ENCODE measurements at places on chromosomes 16 and 17.

DNA sequence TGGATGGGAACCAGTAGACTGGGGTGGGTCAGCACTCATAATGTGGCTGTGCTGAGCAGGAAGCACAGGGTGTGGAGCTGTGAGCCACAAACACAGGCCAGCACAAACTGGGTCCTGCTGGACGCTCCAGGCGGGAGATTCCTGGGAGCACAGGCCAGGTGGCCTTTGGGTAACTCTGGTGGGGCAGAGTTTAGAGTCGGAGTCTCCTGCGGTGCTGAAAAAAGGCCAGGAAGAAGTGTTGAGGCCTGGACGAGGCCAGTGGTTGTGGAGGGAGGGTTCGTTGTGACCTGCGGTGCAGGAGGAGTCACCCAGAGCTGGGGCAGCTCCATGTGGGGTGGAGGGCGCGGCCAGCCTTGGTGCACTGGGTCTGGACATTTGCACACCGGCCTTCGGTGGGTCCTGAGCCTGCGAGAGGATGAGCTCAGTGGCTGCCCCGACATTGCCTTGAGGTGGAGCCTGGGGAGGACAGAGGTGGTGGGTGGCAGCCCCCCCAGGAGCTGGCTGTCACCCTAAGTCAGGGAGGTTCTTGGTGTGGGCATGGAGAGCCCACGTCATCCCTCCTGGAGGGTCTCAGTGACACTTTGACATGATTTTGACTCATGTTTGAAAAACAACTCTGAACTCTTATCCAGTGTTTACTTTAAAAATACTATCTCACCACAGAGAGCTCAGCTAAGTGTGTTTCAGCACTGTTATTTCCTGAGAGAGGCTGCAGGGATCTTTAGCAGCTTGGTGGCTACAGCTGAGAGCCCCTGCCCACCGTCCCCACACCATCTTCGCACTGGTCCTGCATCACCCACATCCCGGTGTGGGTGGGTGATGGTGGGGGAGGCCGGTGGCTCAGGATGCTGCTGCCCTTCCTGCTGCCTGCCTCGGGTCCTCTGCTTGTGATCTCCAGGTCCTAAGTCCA is 98.7 kb downstream of the NPIPB11 start:
- DNase-seq = no peak

DNA sequence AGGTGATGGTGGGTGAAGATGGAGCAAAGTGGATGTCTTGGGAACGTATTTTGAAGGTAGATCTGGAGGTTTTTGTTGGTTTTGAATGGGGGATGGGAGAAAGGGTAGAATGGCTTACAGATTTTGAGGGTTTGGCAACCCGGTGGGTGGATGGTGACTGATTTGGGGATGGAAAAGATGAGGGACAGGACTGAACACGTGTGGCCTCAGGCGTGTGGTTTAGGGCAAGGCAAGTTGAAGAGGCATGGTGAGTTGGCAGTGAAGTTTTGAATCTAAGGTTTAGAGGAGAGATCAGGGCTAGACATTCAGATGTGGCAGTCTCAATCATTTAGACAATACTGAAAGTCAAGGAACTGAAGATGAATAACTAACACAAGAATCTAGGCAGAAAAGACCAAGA is 5.0 kb upstream of the DCTPP1 start:
- no peak for DNase-seq

- DNase-seq = no peak
Observed at GRCh38 chr17:5131146-5131715, 15.4 kb downstream of the USP6 start.

- no peak for DNase-seq
Observed at GRCh38 chr16:53884748-53885147, 180.8 kb downstream of the FTO start.

GRCh38 chr16:4537376-4538343 is 913 bp downstream of the CDIP1 start:
- peak; percentile 40 for DNase-seq

- peak; percentile 66 for DNase-seq
Observed at GRCh38 chr17:38871247-38872015, 1.6 kb downstream of the LASP1 start.

GRCh38 chr16:12773221-12773620 is 30.5 kb downstream of the CPPED1 start:
- DNase-seq = no peak

DNA sequence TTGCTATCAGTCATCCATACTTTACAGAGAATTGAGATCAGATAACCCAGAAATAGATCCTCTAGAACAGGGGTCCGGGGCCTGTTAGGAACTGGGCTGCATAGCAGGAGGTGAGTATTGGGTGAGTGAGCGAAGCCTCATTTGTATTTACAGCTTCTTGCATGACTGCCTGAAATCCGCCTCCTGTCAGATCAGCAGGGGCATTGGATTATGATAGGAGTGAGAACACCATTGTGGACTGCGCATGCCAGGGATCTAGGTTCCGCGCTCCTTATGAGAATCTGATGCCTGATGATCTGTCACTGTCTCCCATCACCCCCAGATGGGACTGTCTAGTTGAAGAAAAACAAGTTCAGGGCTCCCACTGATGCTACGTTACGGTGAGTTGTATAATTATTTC is 13.0 kb upstream of the SCIMP start:
- DNase-seq = no peak

DNA sequence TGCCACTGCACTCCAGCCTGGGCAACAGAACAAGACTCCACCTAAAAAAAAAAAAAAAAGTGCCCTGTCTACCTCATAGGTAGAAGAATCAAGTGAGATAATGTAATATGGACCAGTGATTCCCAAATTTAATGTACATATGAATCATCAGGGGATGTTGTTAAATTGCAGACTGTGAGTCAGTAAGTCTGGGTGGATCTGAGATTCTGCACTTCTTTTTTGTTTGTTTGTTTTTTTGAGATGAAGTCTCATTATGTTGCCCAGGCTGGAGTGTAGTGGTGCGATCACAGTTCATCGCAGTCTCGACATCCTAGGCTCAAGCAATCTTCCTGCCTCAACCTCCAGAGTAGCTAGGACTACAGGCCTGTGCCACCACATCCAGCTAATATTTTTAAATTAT is 31.6 kb downstream of the HOXB1 start:
- no peak for DNase-seq

- no peak for DNase-seq
Observed at GRCh38 chr16:12062343-12063003, 85.9 kb downstream of the SNX29 start.

DNA sequence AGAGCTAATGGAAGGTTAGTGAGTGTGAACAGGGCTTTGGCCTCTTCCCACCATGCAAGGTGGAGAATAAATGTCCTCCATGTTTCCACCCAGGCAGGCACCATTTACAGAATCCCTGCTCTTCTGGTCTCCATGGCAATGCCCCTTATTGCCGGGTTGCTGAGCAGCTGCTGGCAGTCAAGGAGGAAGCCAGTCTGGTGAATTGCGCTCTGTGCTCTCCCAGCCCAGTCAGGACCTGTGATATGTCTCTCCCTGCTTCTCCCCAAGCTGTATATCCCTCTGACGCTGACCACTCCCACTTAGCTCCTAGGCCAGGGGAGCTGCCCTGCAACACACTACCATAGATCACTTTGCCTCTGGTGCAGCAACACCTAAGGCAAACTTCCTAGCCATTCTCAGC is 402.1 kb upstream of the ERCC4 start:
- DNase-seq = peak; percentile 18

GRCh38 chr17:28563475-28563874 is 7.8 kb downstream of the PIGS start:
- DNase-seq = peak; percentile 32

GRCh38 chr16:20939611-20940010 is 39.0 kb downstream of the LYRM1 start:
- DNase-seq = no peak

GRCh38 chr16:3266873-3267537 is 10.6 kb upstream of the MEFV start:
- DNase-seq = peak; percentile 21

- peak; percentile 5 for DNase-seq
Observed at GRCh38 chr17:61007980-61008379, 330.3 kb downstream of the BCAS3 start.

GRCh38 chr16:71734511-71734910 is 10.0 kb upstream of the PHLPP2 start:
- no peak for DNase-seq

- no peak for DNase-seq
Observed at GRCh38 chr17:46865100-46865499, 13.7 kb downstream of the WNT9B start.

DNA sequence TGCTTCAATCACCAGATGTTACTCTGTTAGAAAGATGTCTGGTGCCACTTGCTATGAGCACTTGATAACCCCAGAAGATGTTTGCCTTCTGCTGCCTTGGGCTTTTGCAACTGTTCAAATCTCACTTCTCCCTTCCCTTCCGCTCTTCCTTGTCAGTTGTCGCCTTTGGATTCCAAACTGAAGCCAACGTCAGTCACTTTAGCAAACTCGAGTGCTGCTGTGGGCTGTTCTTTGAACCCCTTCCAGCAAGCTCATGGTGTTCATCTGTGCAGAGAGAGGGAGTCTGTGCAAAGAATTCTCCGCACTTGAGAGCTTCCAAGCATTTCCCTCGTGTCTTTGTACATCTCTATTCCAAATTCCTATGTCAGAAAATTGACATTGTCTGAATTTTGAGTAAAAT is 879.4 kb downstream of the CDH11 start:
- DNase-seq = no peak

DNA sequence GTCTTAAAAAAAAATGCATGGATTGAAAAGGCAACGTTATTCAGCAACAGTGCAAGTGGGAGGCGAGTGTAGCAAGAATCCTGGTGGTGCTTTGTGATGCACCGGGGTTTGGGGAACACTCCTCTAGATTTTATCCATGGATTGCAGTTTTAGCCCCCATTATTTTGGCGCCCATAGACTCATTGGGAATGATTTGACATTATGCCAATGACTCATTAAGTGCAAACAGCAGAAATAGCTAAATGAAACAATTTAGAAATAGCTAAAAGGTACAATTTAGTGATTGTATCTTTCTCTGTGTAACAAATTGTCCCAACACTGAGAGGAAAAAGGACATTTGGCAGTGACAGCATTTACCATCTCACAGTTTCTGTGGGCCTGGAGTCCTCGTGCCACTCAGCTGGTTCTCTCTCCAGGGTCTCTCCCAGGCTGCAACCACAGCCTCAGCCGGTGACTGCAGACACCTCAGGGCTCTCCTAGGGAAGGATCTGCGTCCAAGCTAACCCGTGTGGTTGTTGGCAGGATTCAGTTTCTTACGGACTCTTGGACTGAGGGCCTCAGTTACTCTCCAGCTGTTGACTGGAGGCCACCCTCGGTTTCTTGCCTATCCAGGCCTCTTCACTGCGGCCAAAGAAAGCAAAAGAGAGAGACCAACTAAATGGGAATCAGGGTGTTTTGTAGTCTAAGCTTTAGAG is 398.7 kb downstream of the SNX29 start:
- no peak for DNase-seq

GRCh38 chr17:7177191-7177953 is 1.8 kb downstream of the ASGR1 start:
- peak; percentile 89 for DNase-seq

DNA sequence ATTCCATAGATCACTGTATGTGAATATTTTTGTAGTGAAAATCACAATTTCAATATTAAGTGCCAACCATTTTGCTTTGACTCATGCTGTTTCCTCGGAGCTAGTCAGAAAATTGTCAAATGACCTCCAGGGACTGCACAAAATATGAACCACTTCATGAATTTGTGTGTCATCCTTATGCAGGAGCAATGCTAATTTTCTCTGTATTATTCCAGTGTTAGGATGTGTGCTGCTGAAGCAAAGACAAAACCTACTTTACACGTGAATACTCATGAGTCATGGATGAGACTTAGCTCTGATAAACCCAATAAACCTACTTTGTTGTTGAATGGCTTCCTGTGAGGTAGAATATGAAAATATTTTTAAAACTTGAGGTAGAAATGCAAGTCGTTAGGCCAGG is 65.2 kb downstream of the SHCBP1 start:
- no peak for DNase-seq

DNA sequence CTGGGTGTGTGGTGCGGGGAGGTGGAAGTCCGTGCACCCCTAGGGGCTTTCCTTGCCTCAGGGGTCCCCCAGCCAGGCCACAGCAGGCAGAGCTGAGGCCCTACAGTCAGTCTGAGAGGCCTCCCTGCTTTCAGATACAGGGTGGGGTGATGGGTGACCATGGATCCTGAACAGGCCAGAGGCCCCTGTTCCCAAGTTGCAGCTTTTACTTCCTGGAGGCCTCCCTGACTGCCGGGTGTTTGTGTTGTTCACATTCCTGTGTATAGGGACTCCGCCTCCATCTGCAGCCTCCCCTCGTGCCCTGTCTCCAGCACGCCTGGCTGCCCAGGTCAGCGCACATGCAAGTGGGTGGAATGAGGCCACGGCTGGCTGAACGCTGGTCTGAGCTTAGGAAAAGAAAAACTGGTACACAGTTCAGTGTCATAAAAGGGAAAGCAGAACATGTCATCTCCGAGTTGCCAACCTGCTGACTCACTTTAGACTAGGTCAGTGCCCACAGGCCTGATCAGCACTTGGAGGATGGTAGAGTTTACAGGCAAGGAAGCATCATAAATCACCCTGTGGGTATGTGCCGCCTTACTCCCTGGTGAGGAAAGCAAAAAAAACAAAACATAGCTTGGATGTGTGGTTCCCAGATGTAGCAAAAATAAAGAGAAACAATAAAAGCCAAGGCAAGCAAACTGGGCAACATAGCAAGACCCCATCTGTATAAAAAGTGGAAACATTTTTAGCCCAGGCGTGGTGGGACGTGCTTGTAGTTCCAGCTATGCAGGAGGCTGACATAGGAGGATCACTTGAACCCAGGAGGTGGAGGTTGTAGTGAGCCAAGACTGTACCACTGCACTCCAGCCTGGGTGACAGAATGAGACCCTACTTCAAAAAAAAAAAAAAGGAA is 6.2 kb upstream of the SLC7A6 start:
- peak; percentile 26 for DNase-seq

DNA sequence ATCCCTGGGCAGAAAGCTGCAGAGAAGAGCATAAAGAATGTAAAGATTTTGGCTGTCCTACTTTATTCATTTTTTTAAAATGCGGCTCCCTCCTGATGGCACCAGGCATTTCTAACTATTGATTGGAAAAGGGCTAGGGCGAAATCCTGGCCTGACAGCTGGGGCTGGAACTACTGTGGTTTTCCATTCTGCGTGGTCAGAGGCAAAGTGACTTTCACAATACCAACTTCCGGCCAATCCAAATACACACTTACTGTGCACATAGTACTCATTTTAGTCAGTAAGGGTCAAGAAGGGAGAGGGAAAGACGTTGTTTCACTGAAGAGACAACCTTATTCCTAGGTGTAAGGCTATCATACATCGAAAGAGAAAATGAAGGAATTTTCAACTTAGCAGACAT is 113.8 kb upstream of the PMFBP1 start:
- DNase-seq = no peak

DNA sequence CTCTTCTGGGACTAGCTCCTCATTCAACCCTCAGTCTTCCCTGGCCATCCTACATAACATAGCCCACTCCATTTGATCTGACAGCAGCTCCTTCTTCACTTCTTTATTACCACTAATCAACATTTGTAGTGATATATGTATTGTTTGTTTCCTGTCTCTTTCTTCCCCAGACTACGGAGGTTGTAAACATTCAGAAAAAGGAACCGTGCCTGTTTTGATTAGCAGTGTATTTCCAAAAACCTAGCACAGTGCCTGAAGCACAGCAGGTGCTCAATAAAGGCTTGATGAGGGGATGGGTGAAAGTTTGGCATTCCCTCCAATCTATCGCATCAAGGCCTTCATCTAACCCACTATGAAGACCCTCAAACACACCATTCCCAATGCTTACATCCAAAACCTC is 150.8 kb downstream of the XYLT1 start:
- DNase-seq = no peak

- no peak for DNase-seq
Observed at GRCh38 chr17:75707079-75707571, 14.1 kb upstream of the ITGB4 start.

GRCh38 chr16:50458667-50459495 is 89.3 kb upstream of the NKD1 start:
- no peak for DNase-seq

- DNase-seq = no peak
Observed at GRCh38 chr16:83458612-83459011, 349.2 kb upstream of the HSBP1 start.

All from ELF-1 (cell line).